AG08395 (cell line): ENCODE measurements at places on chromosomes 12 and 14.

GRCh38 chr12:98198261-98198982 lies 317.0 kb upstream of the TMPO start:
- no peak for DNase-seq

- no peak for DNase-seq
These were observed 527.0 kb upstream of the ATP2B1 start for GRCh38 chr12:90235642-90236041.

DNA sequence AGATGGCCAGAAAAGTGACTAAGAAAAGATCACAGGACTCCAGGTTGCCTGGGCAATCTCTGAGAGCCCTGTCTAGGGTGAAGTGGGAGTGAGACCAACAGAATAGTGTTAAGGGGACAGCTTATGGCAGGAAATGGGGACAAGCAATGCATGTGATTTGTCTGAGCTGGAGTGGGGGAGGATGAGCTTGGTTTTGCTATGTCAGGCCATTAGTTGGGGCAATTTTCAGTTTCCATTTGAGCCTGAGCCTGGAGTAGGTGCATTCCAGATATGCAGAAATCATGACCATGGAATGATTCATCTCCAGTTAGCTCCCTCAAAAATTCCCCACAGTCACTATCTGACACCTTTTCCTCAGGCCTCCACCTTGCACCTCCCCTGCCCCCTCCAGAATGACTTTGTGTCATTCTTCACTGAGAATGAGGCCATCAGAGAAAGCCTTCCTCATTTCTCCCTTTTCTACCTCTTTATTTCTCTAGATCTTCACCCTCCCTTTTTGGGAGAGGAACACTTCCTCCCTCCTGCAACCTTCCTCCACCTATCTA lies 150.9 kb upstream of the PLEKHG7 start:
- DNase-seq = peak; percentile 38

- DNase-seq = no peak
These were observed 798 bp downstream of the PDZRN4 start for GRCh38 chr12:41188841-41189394.

GRCh38 chr14:21162081-21162480 lies 6.2 kb upstream of the OR5AU1 start:
- no peak for DNase-seq

DNA sequence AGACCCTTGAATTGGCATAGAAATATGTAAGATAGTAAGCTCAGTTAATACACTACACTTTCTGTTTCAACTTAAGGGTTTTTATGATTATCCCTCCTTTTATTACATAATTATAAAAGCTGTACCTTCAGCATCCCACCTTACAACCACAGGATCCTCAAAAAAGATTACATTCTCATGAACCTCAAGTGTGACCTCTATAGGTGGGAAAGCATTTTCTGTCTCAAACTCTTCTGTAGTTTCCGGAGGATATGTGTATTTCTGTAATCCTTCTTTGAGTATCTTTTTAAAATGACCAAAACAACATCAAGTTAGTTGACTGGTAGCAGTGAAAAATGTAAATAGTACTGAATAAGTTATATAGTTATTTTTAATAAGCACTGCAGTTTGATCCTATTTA lies 75.9 kb downstream of the DNAI7 start:
- no peak for DNase-seq

DNA sequence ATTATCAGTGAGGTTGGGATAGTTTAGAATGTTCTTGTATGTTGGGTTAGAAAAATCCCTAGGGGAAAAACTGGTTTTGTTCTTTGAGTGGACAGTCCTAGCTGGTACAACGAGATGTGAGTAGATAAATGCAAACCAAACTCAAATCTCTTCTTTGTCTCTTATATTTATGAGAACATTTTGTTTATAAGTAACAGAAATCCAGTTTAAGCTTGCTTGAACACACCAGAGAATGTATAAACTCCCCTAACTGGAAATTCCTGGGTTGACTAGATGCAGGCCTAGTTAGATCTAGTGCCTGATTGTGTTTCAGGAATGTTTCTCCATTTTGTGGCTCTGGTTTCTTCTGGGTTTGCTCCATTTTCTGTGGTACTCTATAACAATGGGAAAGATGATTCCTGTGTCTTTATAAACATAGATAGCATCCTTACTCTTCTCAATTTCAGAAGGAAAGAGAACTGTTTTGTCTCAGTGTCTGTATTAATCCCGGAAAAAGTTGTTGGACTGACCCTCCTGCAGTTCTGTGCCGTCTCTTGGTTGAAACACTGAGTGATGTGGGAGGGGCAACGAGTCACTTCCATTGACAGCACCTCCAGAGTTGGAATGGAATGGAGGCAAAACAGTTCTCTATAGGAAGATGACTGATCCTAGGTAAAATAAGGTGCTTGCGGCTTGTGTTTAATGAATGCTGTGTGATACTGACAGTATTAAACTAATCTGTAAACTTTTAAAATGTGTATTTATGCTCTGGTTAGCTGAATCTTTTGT lies 244.8 kb downstream of the TMTC2 start:
- DNase-seq = no peak

- DNase-seq = no peak
These were observed 15.0 kb upstream of the TMTC2 start for GRCh38 chr12:82671673-82672195.

- no peak for DNase-seq
These were observed 24.7 kb downstream of the HEATR5A start for GRCh38 chr14:31395572-31396205.

DNA sequence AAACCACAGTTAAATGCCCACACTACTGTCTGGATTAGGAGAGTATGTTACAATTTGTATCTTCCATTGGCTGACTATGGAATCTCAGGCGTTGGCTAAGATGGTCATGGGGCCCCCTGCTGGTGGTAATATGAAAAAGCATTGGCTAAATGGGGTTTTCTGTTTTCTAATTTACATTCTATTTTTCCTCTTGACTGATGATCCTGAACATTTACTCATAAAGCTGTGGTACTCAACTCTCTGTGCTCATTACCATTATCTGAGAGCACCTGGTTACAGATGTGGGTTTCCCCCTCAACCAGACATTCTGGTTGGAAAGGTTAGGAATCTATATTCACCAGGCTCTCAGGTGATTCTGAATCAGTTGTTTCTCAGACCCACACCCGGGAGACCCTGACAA lies 64.8 kb downstream of the WSCD2 start:
- peak; percentile 50 for DNase-seq

DNA sequence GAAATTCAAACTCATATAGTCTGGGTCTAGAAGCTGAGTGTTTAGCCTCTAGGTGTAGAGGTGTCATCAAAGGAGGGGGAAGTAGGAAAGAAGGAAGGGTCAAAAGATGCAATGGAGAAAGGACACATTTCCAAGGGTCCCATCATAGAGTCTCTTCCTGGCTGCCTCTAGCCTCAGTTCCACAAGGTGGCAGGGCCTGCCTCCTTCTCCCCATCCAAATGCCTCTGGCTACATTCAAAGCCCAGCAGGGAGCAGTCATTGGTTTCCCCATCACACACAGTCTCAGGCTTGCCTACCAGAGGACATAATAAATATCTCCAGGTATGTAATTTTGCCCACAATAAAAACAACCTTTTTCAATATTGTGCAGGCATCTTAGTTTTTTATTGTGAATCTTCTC lies 2.1 kb upstream of the CCT2 start:
- peak; percentile 4 for DNase-seq

GRCh38 chr12:80634903-80635302 lies 72.5 kb upstream of the MYF6 start:
- DNase-seq = no peak

DNA sequence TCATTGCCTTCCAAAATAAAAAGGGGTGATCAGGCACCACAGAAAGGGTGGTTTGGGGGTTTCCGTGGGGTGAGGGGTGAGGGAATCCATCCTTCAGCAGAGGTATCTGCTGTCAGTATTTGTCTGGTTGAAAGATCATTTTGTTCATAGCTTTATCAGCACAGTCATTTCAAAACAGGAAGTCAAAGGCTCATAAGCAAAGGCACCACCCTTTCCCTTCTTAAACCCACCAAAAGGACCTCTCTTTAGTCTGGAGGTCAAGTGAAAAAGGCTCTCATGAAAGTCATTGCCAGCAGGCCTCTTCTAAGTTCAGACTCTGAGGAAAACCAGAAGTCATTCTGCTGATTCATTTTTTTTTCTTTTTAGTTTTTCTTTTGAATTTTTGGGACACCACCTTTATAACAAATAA lies 6.2 kb downstream of the CHST11 start:
- DNase-seq = no peak

DNA sequence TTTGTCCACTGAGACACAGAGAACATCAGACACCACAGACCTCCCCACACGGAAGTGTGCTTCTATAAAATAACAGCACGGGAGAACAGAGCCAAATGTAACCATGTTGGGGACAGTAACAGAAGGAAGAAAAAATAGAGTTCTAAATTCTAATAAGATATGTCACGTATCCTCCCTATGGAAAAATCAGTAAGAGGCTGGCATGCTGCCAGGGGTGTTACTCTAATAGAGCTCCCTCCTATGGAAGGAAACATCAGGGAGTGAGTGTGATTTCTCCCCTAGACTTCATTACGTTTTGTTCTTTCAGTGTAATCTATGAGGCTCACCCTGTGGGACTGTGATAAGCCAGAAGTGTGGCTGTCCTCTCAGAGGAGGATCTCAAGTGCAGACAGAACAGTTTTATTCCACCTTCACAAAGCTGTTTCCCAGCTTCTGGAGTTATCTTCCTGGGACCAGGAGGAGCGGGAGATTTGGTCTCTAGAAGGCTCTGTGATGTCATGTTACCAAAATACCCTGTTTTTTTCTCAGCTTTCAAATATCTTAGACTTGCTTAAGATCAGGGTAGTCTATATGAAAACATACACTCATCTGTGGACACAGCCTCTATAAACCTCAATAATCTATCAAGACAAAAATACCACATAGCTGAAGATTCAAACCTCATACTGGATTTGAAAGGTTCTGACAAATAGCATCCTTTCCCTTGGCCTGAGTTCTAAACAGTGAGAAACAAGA lies 69.3 kb downstream of the ZFC3H1 start:
- peak; percentile 18 for DNase-seq

- DNase-seq = peak; percentile 58
These were observed 1.8 kb upstream of the MEG3 start for GRCh38 chr14:100824091-100824551.

DNA sequence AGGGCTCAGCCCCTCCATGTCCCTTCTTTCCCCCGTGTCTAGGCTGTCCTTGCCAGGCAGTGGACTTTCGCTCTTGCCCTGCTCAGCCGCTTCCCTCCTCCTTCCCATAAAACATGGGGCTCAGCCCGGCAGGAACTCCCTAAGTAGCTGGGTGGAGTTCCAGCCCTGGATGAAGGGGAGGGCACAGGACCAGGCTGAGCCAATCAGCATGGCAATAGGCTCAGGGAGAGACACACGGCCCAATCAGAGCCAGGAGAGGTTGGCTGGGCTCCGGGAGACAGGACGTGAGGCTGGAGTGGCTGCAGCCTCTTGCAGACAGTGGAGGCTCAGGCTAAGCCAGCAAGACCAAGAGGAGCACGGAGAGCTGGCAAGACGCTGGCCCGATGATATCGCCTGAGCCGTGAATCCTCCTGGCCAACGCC lies 54.3 kb downstream of the GALNT9 start:
- DNase-seq = peak; percentile 89

GRCh38 chr14:104968153-104968527 lies 10.0 kb downstream of the AHNAK2 start:
- peak; percentile 58 for DNase-seq

DNA sequence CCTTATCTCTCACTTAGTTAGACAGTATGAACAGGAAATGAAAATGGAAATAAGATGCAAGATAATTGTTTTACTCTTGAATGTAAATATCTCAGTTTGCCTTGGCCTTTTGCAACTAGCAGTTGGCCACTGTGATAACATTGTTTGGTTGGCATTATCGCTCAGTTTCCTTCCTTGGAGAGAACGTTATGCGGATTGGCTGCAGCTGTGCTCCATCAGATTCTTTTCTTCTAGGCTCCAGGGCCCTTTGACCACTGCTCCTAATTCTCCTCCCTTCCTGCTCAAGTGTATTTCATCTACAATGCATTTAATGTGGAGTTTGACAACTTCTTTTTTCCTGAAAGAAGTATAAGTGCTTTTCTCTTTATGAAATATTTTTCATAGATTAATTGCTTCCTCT lies 284.2 kb downstream of the ADAMTS20 start:
- DNase-seq = no peak

GRCh38 chr12:57756406-57757341 lies 1.8 kb downstream of the MARCHF9 start:
- DNase-seq = no peak
